Adipocyte (in vitro differentiated cells): ENCODE measurements at places on chromosomes 6 and 20.

DNA sequence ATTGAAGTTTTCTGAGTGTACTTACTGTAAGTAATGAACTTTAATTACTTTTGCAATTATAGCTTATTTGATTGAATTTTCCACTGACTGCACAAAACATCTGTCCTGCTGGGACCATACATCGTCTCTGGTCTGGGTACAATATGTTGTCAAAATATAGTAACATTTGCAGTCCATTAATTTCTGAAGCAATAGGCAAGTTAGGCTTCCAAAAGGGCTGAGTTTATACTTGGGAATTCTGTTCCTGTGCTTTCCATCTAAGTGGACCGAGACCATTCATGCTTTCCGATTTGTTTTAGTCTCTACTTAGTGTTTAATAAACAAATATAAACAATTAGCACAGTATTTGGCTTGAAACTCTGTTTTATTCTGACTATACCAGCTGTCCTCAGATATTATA, 139.3 kb downstream of the RFPL4B start:
- no peak for DNase-seq

GRCh38 chr6:88855541-88856147, 107.8 kb downstream of the RNGTT start:
- peak; percentile 49 for DNase-seq

DNA sequence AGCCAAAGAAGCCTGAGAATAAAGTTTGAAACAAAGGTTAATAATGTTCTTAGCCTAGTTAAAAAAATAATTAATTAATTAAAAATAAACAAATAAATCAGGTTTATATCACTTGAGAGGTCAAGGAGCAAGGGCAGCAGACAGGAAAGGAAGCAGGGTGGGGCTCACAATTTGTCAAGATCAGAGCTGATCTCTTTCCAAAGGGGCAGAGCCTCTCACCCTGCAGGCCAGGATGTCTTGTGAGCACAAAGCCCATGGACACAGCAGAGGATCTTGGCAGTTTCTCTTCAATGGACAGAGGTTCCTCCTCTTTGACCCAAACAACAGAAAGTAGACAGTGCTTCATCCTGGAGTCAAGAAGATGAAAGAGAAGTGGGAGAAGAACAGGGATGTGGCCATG, 14.9 kb downstream of the ULBP1 start:
- no peak for DNase-seq

DNA sequence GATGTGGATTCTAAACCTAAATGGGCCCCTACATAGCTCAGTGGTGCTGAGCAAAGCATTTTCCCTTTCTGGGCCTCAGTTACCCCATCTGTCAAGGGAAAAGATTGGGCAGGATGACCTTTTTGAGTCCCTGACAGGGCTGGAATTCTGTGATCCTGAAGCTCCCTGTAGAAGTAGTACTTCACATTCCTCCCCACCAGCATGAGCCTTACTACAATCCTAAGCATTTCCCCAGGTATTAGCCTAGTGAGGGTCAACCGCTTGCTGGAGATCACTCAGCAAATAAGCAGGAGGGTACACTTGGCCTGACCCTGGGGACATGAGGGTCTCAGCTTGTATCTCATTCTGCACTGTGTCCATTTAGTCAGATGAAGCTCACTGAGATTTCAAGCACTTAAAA, 13.4 kb downstream of the NDRG3 start:
- DNase-seq, result no peak

- no peak for DNase-seq
Measured at GRCh38 chr20:48329031-48329615, 498.7 kb downstream of the PREX1 start.

DNA sequence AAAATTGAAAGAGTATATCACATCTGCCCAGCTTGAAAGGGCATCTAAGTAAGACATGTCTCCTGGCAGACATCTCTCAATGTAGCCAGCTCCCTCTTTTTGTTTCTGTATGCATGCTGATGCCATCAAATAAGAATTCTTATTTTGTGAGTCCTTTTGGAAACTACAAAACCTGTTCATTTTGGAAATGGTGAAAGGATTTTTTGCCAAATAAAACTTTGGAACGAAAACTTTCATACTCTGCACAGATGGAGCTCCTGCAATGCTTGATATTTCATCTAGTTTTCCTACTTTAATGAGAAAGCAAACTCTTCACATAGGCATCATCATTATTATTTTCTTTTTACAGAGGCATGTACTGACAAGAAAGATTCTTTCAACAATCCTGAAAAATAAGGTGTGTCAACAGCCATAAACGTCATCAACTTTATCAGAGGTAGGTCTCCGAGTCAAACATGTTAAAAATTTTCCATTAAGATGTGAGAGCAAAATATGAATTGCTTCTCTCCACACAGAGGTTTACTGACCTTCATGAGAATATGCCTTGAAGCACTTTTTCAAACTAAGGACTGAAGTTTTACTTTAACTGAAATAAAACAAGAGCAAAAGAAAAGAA, 26.2 kb upstream of the CMTR1 start:
- no peak for DNase-seq

DNA sequence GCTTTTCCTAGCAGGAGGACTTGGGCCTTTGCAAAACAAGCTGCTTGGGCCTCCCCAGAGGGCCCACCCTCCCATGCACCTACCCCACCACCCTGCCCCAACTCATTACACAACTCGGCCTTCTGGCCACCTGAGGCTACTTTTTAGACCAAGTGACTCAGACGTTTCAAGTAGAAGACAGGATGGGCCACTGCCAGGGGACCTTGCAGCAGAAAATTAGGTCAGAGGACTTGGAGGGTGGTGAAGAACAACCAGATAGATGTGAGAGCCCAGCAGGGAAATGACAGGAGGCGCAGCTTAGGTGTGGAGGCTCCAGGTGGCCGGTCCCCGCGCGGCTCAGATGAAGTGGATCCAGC, 1.4 kb downstream of the PPP1R3D start:
- DNase-seq, result peak; percentile 34

DNA sequence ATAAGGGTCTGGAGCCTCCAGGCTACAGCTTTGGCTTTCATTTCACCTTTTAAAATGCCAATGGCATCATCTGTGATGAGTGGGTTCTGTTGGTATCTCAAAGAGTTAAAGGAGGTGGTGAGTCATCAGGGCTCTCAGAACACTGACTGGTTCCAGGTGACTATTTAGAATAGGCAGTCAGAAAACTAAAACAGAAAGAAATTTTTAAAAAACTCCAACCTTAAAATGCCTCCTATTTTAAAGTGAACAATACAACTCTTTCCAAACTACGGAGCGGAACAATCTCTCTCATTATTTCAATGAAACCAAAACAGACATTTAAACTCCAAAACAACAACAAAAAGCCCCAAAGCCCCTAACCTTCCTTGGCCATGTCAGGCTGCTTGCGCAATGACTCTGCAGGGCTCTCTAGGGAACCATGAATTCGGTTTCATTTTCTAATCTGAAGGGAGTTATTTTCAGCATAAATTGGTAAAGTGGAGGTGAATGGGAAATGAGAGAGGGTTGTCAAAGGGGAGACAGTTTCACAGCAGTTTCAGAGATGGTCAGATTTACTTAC, 194.9 kb downstream of the KIF6 start:
- DNase-seq, result peak; percentile 48

DNA sequence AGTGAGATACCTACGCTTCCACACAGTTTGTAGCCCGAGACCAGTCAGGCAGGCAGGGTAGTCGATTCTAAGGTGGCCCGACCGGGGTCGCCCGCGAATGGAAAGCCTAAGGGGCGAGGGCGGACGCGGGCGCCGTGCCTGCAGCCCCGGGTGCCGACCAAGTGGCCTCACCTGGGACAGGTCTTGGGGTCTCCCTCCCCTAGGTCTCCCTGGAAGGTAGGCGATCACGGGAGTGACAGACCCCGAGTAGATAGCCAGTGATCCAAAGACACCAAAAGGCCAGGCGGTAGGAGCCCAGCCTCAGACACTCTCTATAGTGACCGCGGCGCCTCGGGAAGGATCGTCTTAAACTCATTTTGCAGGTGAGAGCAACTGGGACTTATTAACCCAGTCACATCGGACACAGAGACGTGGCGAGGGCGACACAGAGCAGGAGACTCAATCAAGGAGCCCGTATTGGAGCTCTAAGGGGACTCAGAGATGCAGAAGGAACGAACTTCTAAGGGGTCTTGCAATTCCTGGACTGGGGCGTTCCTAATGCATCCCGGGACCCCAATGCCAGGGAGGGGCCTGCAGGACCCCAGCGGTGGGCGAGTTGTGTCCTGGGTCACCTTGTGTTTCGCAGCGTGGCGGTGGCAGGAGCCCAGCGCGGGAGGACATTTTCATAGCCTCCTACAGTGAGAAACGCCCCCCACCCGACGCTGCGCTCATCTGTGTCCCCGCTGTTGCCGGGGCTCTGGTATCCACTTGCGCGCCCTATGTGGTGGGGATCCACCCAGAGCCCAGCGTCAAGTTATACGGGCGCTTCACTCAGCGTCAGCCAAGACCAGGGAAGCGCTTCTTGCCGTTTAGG, 2.1 kb upstream of the VSX1 start:
- no peak for DNase-seq

DNA sequence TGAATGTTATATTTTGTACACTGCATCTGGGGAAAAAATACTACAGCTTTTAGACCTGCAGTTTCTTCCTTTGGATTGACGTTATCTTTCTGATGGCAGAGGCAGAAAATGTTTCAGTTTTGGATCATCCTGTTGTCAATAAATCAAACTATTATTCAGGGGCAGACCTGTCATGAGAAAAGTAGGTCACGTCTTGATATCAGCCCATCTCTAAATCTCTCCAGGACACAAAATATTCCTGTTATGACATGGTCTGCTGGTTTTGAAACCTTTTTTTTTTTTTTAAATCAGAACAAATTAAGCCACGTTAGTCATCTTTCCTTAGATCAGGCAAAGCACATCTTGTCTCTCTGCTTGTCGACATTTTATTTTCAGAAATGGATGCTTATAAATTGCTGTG, 24.0 kb downstream of the IL20RA start:
- DNase-seq, result no peak

DNA sequence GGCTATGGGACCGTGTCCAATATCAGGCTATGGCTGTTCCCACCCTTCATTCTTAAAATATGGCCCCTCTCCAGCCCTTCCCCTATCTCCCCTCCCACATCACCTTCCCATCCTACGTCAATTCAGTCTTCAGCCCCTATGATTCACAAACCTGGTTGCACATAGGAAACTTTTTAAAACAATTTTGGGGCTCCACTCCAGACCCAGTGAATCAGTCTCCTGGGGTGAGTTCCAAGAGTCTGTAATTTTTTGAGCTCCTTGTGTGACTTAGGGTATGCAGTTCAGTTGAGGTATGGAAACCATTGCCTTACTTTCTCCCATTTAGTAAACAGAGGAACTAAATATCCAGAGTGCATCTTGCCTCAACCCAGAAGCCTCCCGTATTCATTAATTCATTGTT, 5.5 kb downstream of the HNF4A start:
- DNase-seq, result no peak

GRCh38 chr6:7041511-7042026, 66.2 kb upstream of the RREB1 start:
- DNase-seq, result no peak

DNA sequence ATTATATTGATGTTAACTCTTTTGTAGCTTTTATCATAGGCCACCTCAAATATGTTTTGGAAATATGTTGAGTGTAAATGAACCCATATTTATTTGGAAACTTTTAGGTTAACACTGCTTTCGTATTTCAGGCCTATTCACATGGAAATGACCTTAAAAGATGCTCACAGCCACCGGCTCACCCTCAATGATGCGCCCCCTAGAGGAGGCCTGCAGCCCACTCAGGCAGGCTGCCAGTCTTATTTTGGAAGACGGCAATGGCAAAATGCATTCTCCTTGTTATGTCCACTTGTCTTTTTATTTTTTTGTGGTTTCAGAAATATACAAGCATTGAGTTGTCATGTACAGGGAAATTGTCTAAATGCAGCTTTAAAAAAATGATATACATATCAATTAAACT, 869.7 kb downstream of the PHF3 start:
- no peak for DNase-seq

- DNase-seq, result no peak
Measured at GRCh38 chr6:84663866-84664265, 100.5 kb downstream of the TBX18 start.

- no peak for DNase-seq
Measured at GRCh38 chr6:125942672-125943527, 13.7 kb upstream of the HINT3 start.

DNA sequence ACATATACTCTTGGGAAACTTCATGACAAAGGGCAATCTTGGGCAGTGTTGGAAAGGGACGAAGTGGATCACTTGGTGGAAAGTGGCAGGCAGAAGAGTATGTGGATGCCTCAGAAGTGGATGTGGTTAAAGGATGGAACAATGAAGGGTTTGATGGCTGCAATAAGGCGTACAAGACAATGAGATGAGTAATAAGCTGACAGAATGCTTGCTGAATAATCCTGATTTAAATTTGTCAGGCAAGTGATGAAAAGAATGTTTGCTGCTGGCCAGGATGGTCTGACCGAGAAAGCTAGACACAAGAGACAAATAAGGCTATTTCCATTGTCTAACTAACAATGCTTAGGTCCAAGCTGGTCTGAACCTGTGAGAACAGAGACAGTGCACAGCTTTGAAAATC, 61.6 kb upstream of the CEP85L start:
- DNase-seq, result peak; percentile 22

GRCh38 chr20:3771552-3772058, 4.1 kb upstream of the ADISSP start:
- no peak for DNase-seq

DNA sequence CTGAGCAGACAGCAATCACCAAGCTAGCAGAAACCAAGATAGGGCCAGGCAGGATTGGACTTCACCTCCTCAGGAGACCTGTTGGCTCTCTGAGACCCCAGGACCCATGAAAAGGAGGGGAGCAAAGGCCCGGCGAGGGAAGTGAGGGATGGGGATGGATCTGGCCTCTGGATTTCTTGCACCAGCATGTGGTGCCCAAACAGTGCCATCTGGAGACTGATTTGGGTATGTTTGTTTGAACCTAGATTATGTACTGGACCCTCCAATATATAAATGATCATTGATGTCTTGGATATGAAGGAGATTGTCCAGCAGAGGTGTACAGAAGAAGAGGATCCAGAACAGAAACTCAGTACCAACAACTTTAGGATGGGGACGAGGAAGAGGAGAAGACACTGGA, 83.4 kb upstream of the LY86 start:
- DNase-seq, result no peak

- no peak for DNase-seq
Measured at GRCh38 chr6:43469947-43470346, 7.4 kb upstream of the TJAP1 start.

DNA sequence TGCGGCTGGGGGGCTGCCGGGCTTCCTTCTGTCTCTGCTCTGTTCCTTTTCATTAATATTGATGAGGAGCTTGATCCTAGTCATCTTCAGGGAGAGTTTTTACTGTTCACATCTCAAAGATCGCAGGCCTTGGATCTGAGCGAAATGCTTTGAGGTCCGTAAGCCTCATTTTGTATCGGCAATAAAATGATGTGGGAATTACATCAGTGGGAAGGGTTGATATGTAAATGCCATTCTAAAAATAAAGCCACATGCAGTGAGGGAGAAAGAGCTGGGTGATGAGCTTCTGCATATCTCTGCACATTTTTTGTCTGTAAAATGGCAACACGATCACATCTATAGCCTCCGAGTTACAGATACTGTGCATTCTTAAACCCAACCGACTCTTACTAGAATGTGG, 24.9 kb downstream of the CDH26 start:
- no peak for DNase-seq
